Common myeloid progenitor, CD34-positive (primary cell): ENCODE measurements at places on chromosomes 6 and 20.

DNA sequence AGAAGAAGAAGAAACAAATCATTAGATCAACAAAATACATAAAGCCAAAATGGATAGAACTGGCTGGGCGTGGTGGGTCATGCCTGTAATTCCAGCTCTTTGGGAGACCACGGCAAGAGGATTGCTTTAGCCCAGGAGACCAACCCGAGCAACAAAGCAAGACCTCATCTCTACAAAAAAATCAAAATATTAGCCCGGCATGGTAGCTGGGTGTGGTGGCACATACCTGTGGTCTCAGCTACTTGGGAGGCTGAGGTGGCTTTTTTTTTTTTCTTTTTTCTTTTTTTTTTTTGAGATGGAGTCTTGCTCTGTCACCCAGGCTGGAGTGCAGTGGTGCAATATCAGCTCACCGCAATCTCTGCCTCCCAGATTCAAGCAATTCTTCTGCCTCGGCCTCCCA lies 21.5 kb downstream of the NINL start:
- H3K27ac ChIP-seq: no peak overlapping the region
- H3K4me1 ChIP-seq: no peaks in the 10 kb centered on the region
- H3K27me3 ChIP-seq: no peaks in the 10 kb centered on the region
- H3K4me3 ChIP-seq: no peak overlapping the region
- no peaks in the 10 kb centered on the region for H3K36me3 ChIP-seq
- no peak for DNase-seq

- no peak overlapping the region for H3K4me3 ChIP-seq
- DNase-seq: no peak
- H3K4me1 ChIP-seq: peaks cover 30% of the 10 kb centered on the region
- no peaks in the 10 kb centered on the region for H3K27me3 ChIP-seq
Measured at GRCh38 chr6:3057063-3057770, 11.1 kb upstream of the RIPK1 start.

- H3K27ac ChIP-seq: no peak overlapping the region
- DNase-seq: peak; percentile 33
- no peaks in the 10 kb centered on the region for H3K36me3 ChIP-seq
- peaks cover 6% of the 10 kb centered on the region for H3K27me3 ChIP-seq
Measured at GRCh38 chr20:25148181-25148981, 47.1 kb upstream of the ENTPD6 start.

DNA sequence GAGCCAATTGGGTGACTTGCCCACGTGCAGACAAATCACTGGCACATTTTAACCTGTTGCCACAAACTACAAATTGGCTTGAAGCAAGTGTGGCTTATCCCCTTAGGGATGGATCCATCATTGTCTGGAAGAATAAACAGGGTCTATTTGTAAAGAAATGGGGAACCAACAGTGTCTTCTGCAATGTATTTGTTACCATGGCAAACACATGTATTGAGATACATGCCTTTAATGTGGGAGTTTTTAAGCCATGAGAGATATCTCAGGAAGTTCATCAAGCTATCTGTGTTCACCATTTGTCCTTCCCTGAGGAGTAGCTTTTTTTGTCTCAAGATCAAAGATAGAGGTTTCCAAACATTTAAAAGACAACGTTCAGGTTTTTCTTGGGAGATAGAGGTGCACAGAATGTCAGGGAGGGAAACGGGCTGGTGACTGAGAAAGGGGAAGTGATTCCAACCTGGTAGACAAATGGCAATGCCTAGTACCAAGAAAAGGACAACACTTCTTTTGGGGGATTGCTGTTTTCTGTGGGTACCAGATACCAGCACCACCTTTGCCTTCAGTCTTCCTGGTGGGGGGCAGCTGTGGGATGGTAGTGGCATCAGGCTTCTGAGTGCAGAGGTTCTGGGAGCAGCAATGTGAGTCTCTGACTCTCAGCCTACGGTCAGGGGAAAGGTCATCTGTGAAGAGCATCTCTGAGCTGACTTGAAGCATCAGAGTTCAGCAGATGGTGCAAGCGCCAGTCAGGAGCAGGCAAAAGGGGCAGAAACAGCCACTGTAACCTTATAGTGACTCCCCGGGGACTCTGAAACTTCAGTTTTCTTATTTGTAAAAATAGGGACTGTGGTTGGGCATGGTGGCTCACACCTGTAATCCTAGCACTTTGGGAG lies 20.1 kb upstream of the BCAS1 start:
- no peak overlapping the region for H3K4me3 ChIP-seq
- peak; percentile 74 for DNase-seq
- no peaks in the 10 kb centered on the region for H3K36me3 ChIP-seq
- H3K27ac ChIP-seq: no peak overlapping the region
- H3K4me1 ChIP-seq: peaks cover 7% of the 10 kb centered on the region
- no peaks in the 10 kb centered on the region for H3K27me3 ChIP-seq

GRCh38 chr6:168513766-168514165 lies 72.8 kb downstream of the SMOC2 start:
- H3K27me3 ChIP-seq: peaks cover 7% of the 10 kb centered on the region
- DNase-seq: no peak
- no peaks in the 10 kb centered on the region for H3K4me1 ChIP-seq
- no peak overlapping the region for H3K27ac ChIP-seq
- H3K4me3 ChIP-seq: no peak overlapping the region
- no peaks in the 10 kb centered on the region for H3K36me3 ChIP-seq

GRCh38 chr20:52922436-52922835 lies 49.7 kb upstream of the TSHZ2 start:
- H3K27me3 ChIP-seq: no peaks in the 10 kb centered on the region
- H3K36me3 ChIP-seq: no peaks in the 10 kb centered on the region
- H3K4me1 ChIP-seq: no peaks in the 10 kb centered on the region
- H3K4me3 ChIP-seq: no peak overlapping the region

DNA sequence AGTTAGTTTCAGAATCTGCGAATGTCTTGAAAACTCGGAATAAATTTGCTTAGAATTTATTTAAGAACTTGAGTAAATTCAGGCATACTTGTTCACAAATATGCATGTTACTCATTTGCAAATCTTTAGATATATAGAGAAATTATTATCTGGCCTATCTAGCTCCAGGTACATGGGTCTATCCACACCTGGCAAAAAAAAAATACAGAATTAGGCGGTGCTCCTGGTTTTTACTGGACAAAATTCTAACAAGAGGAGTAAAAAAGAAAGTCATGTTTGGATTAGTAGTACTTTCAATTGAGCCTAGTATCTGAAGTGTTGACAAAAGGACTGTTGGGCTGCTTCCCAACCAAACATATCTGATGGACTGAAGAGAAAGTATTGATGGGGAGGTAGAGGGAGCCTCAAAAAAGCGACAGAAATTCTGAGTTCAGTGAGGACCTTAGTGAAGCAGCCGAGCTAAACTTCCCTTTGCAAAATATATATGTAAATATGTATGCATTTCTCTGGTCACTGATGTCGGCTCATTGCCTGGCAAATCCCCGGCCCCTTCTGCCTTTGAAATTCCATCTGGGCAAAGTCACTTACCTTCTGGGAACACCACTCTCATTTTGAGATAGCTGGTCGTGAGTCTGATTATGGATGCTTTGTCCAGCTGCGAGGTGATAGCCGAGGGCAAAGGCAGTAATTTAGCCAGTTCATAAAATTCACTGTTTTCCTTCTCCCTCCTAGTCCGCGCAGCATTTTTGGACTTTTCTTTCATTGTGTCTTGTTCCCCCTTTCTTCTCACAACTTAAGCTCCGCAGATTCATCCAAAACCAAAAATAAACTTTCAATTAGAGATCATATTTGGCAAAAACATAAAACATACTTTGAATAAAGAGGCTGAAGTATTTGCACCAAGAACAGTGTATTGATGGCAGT lies 1.8 kb downstream of the SIM1 start:
- no peak for DNase-seq
- H3K4me3 ChIP-seq: no peak overlapping the region
- H3K36me3 ChIP-seq: no peaks in the 10 kb centered on the region
- peaks cover 37% of the 10 kb centered on the region for H3K27me3 ChIP-seq
- no peak overlapping the region for H3K27ac ChIP-seq

DNA sequence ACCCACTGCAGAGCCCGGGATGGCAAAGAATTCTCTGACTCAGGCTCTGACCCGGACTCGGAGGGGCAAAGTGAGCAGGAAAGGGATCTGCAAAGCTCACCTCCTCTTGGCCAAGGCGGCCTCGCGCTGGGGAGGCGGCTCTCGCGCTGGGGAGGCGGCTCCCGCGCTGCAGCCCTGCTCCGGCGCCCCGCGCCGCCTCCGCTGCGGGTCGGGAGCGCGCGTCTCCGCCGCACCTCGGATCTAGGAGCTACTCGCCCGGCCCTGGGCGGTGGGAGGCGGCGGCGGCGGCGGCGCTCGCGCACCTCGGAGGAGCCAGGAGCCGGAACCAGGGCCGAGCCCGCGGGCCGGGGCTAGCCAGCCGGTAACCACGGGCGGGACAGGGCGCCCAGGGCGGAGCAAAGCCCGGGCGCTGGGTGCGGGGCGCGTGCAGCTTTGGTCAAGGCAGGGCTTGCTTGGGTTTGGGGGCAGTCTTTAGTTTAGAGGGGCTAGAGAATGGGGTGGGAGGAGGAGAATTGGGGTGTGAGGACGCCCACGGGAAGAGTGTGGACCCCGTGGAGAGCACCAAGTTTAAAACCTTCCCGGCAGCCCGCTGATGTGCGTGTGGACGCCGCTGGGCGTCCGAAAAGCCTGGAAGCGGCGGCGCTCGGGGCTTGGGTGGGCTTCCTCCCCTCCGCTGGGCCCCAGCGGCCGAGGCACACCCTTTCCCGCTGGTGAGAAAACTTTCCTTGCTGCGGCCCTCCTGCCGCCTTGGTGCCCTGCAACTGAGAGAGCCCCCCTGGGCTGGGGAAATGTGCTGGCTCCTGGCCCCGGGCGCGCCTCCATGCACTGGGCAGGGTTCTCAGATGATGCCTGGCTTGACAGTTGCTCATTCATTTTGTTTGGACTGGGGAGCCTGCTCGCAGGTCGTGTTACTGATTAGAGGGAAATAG lies at the start of gene MRAP2:
Gene MRAP2 (plus strand): TSS at position 250 of the 929 bp plus-strand sequence. CDS start 21,547 bp downstream, outside the sequence.
- no peak within 1 kb of the TSS for H3K27ac ChIP-seq
- H3K27me3 ChIP-seq: peaks cover 23% of the 10 kb centered on the region
- DNase-seq: peak; percentile 22

DNA sequence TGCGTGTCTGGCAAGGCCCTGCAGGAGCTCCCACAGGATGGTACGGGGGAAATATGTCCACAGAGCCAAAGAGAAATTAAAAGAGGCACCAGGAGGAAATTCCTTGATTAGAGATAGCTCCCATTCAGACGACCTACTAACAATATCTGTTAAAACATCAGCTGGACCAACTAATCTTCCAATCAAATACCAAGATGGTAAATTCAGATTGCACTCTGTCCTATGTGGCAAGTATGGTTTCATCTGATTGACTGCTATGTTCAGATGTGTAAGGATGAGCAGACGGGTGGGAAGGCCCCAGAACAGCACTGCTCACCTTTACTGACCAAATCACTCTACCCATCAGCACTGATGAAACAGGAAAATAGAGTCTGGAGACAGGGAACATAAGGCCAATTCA lies 19.5 kb downstream of the BPIFA2 start:
- H3K4me3 ChIP-seq: no peak overlapping the region
- H3K4me1 ChIP-seq: no peaks in the 10 kb centered on the region
- DNase-seq: no peak
- H3K27ac ChIP-seq: no peak overlapping the region
- H3K36me3 ChIP-seq: no peaks in the 10 kb centered on the region

- peaks cover 34% of the 10 kb centered on the region for H3K36me3 ChIP-seq
- no peak overlapping the region for H3K4me3 ChIP-seq
- H3K27me3 ChIP-seq: no peaks in the 10 kb centered on the region
Measured at GRCh38 chr6:37456126-37456525, 23.1 kb downstream of the CMTR1 start.

GRCh38 chr6:167303675-167304625 lies 12.8 kb downstream of the UNC93A start:
- no peaks in the 10 kb centered on the region for H3K4me1 ChIP-seq
- no peak overlapping the region for H3K27ac ChIP-seq
- DNase-seq: no peak
- no peaks in the 10 kb centered on the region for H3K36me3 ChIP-seq
- no peak overlapping the region for H3K4me3 ChIP-seq

GRCh38 chr6:189676-190075 lies 102.6 kb upstream of the DUSP22 start:
- no peak overlapping the region for H3K4me3 ChIP-seq
- H3K36me3 ChIP-seq: no peaks in the 10 kb centered on the region
- no peak overlapping the region for H3K27ac ChIP-seq
- H3K4me1 ChIP-seq: peaks cover 17% of the 10 kb centered on the region
- no peaks in the 10 kb centered on the region for H3K27me3 ChIP-seq
- no peak for DNase-seq

DNA sequence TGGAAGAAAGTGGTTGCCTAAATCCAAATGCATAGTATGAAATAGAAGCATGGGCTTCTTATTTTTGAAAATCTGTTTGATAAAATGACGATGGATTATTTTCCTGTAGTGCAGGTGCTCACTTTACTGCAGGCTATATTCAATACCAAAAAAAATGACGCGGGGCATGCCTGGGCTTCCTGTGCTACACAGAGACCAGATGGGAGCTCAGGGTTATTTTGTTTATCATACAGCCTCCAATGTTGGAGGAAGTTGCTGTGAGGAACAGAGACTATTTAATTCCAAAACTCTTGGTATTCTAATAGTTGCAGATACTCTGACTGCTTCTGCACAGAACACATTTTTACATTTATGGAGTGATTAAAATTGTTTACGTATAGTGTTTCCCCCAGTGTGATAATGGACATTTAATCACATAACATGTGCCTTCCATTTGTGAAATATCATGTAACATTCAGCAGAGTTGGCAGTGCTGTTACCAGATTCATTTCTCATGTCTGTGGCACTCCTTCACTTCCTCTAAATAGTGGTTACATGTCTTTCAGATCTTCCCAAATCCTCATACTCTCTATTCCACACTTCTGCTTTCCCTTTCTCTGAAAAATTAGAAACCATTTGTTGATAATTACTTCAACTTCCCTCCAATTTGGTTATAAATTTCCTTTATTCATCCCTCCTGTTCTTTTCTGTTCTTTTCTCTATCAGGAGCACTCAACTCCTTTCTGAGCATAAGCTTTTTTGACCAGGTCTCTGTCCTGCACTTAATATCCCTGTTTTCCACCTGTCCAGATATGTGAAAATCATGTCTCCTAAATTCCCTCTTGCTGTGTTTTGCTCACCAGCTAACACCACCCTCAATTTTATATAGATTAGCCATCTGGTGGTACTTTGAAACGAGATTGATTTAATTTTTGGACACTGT lies 121.6 kb downstream of the ADGRB3 start:
- peaks cover 17% of the 10 kb centered on the region for H3K4me1 ChIP-seq
- no peaks in the 10 kb centered on the region for H3K27me3 ChIP-seq
- no peaks in the 10 kb centered on the region for H3K36me3 ChIP-seq
- no peak overlapping the region for H3K27ac ChIP-seq

GRCh38 chr6:16349544-16349943 lies 111.2 kb downstream of the GMPR start:
- no peak for DNase-seq
- no peaks in the 10 kb centered on the region for H3K27me3 ChIP-seq
- no peak overlapping the region for H3K27ac ChIP-seq

DNA sequence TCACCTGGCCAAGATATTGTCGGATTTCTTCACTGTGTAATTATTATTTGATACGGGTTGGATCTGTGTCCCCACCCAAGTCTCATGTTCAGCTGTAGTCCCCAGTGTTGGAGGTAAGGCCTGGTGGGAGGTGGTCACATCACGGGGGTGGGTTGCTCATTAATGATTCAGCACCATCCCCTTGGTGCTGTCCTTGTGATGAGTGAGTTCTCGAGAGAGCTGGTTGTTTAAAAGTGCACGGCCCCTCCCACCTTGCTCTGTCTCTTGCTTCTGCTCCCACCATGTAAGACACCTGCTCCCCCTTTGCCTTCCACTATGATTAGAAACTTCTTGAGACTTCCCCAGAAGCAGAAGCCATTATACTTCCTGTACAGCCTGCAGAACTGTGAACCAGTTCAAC lies 173.9 kb upstream of the PMEPA1 start:
- no peaks in the 10 kb centered on the region for H3K36me3 ChIP-seq
- H3K4me1 ChIP-seq: no peaks in the 10 kb centered on the region
- no peak overlapping the region for H3K4me3 ChIP-seq
- no peak overlapping the region for H3K27ac ChIP-seq
- no peaks in the 10 kb centered on the region for H3K27me3 ChIP-seq
